Mesangial cell (primary cell): ENCODE measurements at places on chromosomes 11 and 22. TPM values are rescaled to one million over a fixed set of nuclear protein-coding genes. Genes with fewer than 3 reads are reported as not detected.

The TCN1 gene
- total RNA-seq = not detected in 2 replicates

The DCUN1D5 gene
- 68.5 and 106 TPM in 2 replicates for total RNA-seq

The TREH gene
- total RNA-seq = not detected in 2 replicates

The POLR2F gene
- 61.7 and 104 TPM in 2 replicates for total RNA-seq

The CLDN5 gene
- total RNA-seq = 0.13 TPM in 1 of 2 replicates, not detected in the other

The DCHS1 gene
- 3.1 and 17.2 TPM in 2 replicates for total RNA-seq

The CTSW gene
- total RNA-seq = 0.81 TPM in 1 of 2 replicates, not detected in the other

The GNAZ gene
- total RNA-seq = 1.3 and 3.5 TPM in 2 replicates

The IGSF22 gene
- total RNA-seq = under 0.01 and 0.38 TPM in 2 replicates

The BUD13 gene
- 7.1 and 13.2 TPM in 2 replicates for total RNA-seq

The VPREB1 gene
- not detected in 2 replicates for total RNA-seq

The TMEM258 gene
- total RNA-seq = 57.2 and 62.7 TPM in 2 replicates

The TIGD3 gene
- total RNA-seq = 0.25 and 0.33 TPM in 2 replicates

The LYVE1 gene
- not detected in 2 replicates for total RNA-seq

The MSANTD4 gene
- total RNA-seq = 8.3 and 10.6 TPM in 2 replicates

The LRRC74B gene
- total RNA-seq = not detected in 2 replicates

The MAP6 gene
- total RNA-seq = 0.65 and 0.89 TPM in 2 replicates

The SULT4A1 gene
- total RNA-seq = 0.51 and 0.65 TPM in 2 replicates

The UPB1 gene
- 0.16 and 0.38 TPM in 2 replicates for total RNA-seq

The CWC15 gene
- total RNA-seq = 16.5 and 24.0 TPM in 2 replicates

The DEUP1 gene
- total RNA-seq = 0.16 TPM in 1 of 2 replicates, not detected in the other

The LRP5 gene
- 32.1 and 42.1 TPM in 2 replicates for total RNA-seq

The GLYATL2 gene
- 0.38 and 1.1 TPM in 2 replicates for total RNA-seq

The MYO7A gene
- 0.13 and 0.16 TPM in 2 replicates for total RNA-seq

The FAM76B gene
- 6.6 and 8.1 TPM in 2 replicates for total RNA-seq

The SLC35E4 gene
- total RNA-seq = 12.2 and 14.8 TPM in 2 replicates

The GRM5 gene
- total RNA-seq = under 0.01 and 0.13 TPM in 2 replicates

The RBMXL2 gene
- not detected in 2 replicates for total RNA-seq

The GDPD4 gene
- not detected in 2 replicates for total RNA-seq

The UBQLN3 gene
- not detected in 2 replicates for total RNA-seq

The MAP4K2 gene
- 26.4 and 29.5 TPM in 2 replicates for total RNA-seq

The PRG3 gene
- not detected in 2 replicates for total RNA-seq

The TRIM29 gene
- 0.16 and 0.51 TPM in 2 replicates for total RNA-seq

The MAJIN gene
- not detected in 2 replicates for total RNA-seq

The DRD4 gene
- total RNA-seq = not detected in 2 replicates

The PRDM10 gene
- 6.0 and 6.1 TPM in 2 replicates for total RNA-seq

The POTEH gene
- total RNA-seq = not detected in 2 replicates

The NXPE2 gene
- total RNA-seq = 0.16 TPM in 1 of 2 replicates, not detected in the other

The TSSC4 gene
- 55.6 and 55.8 TPM in 2 replicates for total RNA-seq

The PPARA gene
- total RNA-seq = 5.1 and 8.5 TPM in 2 replicates

The CHRNA10 gene
- total RNA-seq = 0.13 and 0.81 TPM in 2 replicates

The STIP1 gene
- total RNA-seq = 92.3 and 253 TPM in 2 replicates

The KRTAP5-11 gene
- not detected in 2 replicates for total RNA-seq

The FREY1 gene
- 2.7 TPM in 1 of 2 replicates, not detected in the other for total RNA-seq
